Sciatic nerve (tissue), 2 donors: ENCODE measurements at places on chromosomes 11 and 22.

DNA sequence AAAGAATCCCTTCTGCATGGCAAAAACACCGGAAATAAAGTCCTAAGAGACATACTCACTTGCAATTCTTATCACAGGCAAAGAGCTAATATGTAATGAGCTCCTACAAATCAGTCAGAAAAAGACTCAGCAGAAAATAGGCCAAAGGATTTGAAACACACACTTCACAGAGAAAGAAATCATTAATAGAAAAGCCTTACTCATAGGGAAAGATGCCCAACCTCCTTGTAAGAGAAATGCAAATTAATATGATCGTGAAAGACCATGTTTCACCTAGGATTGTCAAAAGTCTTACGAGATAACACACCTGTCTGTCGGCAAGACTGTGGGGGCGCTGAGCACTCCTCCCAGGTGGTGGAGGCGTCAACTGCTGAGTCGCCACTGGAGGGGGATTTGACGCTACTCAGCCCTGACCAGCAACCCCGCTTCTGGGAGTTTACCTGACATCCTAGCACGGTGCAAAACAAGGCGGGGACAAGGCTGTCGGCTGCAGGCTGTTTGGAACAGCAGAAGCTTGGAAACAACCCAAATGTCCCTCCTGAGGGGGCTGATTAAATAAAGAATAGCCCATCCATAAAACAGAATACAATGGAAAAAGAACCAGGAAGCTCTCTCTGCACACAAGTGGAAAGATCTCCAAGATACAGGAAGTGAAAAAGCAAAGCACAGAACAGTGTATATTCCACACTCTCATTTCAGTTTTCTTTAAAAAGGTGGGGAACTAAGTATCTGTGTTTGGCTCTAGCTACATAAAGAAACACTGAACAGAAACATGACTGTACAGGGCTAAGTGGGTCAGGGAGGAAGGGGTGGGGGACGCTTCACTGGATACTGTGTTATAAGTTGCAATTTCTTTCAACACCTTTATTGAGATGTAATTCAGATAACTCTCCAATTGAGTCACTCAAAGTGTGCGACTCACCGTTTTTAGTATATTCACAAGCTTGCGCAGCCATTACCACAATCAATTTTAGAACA, 11.5 kb downstream of the CSNK1E start:
- no peak for DNase-seq

- no peak for DNase-seq
Measured at GRCh38 chr22:32992821-32993220, 65.4 kb downstream of the SYN3 start.

GRCh38 chr22:48345631-48346030, 1482.0 kb downstream of the BRD1 start:
- no peak for DNase-seq

DNA sequence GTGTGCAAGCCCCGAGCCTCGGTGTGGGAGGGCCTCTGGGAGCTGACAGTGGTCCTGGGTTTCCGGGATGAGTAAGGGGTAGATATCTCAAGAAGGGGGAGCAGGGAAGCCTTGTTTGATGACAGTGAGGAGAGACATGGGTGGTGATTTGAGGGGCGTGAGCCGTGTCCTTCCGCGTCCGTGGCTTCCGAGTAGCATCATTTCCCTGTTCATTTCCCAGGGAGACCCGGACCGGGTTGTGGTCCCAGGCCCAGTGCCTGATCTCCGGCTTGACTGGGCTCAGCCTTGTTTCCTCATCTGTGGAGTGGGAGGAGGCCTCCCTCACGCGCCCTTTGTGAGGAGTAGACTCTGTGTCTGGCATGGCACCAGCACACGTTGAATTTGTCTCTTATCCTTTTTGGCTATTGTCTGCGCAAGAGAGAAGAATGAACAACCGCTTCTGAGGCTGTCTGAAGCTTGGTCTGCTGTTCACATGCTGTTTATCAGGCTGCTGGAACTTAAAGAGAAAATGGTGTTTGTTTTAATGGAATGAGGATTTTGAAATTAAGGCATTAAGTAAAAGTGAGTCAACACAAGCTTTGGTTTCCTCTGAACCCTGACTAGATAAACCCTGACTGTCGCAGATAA, 348.5 kb downstream of the TBC1D22A start:
- DNase-seq: peak; percentile 43

GRCh38 chr22:18997925-18998315, 61.8 kb upstream of the PRODH start:
- no peak for DNase-seq

DNA sequence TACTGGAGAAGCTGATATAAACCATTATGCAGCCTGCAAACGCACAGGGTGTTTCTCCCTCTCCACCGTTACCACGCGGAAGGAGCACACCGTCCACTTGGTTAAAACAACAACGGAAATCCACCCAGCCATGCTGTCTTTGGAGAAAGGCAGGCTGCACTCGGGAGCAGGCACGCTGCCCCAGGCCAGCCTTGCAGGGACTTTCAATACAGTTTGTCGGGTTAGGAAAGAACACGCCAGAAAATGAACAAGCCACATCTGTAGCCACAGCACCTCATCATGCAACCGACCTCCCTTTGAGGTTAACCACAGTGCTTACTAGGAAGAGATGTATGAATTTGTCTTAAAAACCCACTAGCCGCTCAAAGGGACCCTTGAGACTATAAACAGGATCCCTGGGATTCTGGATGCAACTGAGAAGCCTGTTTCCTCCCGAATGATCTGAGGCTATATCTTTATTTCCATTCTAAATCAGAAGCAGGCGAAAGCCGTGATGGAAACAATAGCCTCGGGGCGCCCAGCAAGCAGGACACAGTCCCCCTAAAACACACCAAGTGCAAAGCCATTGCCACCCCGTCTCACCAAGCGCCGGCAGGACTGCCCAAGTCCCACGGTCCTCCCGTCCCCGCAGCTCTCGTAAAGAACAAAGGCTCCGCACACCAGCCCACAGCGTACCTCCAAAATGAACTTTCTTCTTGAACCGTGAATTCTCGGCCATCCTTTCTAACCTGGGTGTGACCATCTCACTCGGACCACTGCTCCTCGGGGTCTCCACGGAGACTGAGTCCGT, 318.9 kb downstream of the CTTN start:
- no peak for DNase-seq

DNA sequence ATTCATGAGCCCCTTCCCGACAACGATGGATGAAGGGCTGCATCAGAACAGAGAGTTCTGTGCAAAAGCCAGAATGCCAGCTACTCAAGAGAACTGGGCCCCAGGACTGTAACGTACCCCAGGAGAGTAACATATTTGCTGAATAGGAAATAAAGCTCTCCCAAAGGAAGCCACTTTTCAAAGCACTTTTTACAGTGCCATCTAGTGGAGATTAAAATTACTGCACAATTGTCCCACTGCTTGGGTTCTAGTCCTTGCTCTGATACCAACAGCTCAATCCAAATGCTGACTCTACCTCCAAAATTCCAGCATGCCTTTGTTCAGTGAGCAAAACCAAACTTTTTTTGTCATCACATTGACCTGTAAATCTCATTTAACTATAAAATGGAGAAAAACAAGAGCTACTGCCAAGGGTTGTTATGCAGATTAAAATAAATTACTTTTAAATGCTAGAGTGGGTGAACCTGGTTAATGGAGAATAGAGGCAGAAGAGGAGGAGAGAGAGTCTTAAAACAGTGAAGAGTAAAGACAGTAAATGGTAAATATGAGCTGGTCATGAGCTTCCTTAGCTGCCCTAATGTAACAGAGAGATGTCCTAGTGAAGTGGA, 87.6 kb upstream of the FSHB start:
- DNase-seq: no peak

- DNase-seq: no peak
Measured at GRCh38 chr11:76678321-76678720, 7.8 kb upstream of the LRRC32 start.

DNA sequence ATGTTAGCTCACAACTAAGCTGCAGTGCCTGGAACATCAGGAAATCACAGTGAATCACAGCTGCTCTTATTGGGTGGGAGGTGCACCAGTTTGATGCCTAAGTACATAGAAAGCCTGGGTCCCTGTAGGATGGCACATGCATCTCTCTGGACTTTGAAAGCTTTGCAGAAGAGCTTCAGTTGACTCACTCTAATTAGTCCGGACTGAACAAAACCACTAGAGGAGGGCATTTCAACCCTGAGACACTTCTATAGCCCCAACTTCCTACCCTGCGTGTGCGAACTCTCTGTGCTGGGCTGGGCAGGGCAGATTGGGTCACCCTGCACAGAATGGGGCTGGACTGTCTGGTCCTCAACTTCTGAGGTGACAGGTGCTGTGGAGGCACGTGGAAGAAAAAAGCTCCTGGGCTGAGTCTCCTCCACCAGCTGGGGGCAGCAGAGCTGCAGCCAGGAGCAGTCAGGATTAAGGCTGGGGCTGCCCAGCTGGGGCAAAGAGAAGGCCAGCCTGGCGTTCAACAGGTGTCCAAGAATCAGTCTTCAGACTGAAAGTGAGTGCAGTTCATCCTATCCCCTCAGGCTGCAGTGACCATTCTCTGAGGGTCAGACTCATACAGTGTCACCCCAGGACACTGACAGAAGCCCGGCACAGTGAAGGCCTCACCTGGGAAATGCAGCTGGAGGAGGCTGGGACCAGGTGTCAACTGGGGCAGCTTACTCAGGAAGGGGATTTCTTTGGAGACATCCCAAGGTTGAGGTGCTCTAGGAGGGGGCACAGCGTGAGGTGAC, 22.1 kb downstream of the GGTLC2 start:
- DNase-seq: no peak

DNA sequence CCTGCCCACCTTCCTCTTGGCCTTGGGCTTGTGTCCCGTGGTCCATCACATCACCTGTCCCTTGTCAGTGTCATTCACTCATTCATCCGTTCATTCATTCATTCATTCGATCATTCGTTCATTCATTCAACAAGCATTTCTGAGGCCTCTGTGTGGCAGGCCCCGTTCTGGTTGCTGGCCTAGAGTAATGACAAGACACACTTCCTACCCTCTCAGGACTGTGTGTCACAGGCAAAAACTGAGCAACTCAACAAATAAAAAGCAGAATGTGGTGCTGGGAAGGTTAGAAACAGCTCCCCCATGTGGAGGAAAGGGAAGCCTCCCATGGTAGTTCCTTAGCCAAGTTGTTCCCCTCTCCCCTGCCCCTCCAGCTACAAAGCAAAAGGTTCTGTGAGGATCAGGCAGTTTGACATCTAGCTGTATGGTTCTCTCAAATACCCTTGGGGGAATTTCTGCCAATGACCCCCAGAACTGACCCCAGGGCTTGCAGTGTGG, 1.6 kb upstream of the OMP start:
- no peak for DNase-seq

DNA sequence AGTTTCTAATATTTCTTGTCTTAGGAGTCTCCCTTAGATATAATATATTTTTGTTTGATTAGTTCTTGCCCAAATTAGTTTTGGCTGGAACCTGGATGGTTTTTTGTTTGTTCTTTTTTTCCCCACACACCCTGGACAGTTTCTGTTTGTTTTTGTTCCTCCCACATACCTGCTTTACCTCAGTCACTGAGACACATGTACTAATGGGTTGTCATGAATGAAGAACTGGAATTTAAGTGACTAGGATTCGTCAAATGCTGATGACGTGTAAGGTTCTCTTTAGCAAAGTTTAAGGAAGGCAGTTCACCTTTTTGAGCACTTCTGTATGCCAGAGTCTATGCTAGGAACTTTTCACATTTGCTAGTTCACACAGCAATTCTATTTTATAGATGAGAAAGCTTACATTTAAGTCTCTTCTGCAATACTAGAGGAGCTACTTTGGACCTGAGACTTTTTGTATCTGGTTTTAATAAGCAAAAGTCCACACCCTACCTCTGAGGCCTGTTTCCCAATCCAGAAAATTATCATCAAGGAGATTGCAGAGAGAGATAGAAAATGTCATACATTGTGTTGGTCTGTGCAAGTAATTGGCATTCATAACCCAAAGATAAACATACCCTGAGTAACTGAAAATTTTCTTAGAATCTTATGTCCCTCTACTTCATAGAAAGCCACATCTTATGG, 86.7 kb upstream of the RAB1B start:
- DNase-seq: no peak

DNA sequence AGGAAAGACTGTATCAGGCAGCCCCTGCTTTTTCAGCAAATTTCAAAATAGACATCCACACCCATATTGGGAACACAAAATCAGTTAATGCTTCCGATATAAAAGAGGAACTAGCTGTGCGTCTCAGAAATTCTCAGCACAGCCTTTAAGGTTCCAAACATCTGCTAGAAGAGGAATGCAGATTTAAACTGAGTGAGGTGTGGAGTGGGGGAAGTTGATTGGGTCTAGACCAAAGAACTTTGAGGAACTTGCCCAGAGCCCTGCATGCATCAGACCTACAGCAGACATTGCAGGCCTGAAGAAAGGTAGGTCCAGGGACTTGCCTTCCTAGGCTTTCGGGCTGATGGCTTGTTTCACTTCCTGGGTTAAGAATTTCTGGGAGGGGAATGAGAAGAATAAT, at the start of gene MS4A4A:
Gene MS4A4A, plus strand, starts transcription at position 255 of the 400 bp plus-strand sequence. Its CDS starts 10 bp downstream, at position 265.
- peak; percentile 59 for DNase-seq

DNA sequence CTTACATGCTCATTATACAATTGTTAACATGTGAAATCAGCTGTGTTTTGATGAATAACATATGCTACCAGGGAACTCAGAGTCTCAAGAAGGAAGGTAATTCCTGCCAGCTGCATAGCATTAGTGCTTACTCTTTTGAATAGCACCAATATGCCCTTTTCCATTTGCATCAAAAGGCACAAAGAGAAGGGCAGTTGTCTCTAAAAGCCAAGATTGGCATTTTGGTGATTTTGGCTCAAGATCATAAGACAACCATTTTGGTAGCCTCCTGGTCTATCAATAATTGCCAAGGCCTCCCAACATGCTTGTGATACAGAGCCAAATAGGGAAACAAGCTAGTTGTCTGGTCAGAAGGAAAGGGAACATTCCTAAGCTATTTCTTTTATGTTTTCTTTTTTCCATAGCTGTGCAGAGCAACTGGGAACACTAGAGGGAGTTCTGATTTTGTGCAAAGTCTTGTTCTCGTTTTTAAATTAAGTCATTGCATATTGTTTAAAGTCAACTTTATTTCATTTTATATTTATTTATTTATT, 416.7 kb upstream of the CHORDC1 start:
- DNase-seq: no peak

GRCh38 chr11:104772806-104773241, 125.4 kb downstream of the CASP12 start:
- DNase-seq: no peak

DNA sequence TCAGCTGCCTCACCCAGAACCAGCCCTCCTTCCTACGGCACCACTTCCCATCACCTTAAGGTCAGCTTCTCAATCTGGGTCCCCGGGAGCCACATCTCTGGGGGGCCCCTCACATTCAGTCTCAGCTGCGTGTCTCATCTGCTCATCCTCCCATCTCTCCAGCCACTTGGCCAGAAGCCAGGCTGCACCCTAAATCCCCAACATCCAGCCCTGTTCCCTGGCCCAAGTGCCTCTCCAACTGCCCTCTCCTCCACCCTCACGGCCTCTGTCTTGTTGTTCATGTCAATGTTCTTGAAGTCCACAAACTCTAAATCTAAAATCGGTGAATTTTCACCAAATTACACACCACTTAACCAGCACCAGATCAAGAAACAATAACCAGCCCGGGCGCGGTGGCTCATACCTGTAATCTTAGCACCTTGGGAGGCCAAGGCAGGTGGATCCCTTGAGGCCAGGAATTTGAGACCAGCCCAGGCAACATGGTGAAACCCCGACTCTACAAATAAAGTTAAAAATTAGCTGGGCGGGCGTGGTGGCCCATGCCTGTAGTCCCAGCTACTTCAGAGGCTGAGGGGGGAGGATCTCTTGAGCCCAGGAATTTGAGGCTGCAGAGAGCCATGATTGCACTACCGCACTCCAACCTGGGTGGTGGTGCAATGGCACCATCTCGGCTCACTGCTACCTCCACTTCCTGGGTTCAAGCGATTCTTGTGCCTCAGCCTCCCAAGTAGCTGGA, 33.7 kb downstream of the A4GALT start:
- no peak for DNase-seq
